ENCODE measurements at places on chromosomes 6 and 20.

DNA sequence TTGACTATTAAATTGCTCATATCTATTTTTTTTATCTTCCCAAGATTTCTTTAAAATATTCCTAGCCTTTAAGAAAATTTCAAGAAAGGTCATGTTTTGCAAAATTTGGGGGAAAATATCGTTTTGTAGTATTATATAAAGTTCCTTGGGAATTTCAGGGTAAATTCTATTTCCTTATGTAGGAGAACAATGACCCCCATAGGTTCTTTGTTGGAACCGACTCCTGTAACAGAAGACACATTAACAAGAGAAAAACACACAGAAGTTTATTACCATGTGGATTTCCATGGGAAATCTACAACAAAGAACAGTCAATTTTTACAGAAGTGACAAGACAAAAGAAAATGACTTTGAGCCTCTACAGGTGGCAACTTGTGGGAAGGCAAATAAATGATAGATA, 68.1 kb downstream of the ADGB start:
- no peak for DNase-seq

DNA sequence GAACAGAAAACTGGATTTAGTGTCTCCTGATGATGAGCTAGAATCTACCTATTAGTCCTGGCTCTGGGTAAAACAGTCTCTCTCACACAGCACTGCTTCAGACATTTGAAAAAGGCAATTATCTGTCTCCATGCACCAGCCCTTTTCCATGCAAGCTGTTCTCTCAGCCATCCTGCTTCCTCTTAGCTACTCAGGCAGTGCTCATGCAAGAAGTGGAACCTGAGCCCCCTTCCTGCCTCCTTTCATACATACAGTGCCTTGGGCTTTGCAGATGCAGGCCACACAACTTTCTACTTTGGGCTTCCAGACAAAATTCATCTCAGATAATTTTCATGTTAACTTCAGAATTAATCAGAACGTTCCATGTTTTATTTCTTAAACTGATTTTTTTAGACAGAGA, 151.3 kb downstream of the RALGAPA2 start:
- no peak for DNase-seq

GRCh38 chr20:38970302-38970701, 8.2 kb downstream of the DHX35 start:
- no peak for DNase-seq

GRCh38 chr20:32510120-32510600, 75.0 kb downstream of the NOL4L start:
- peak; percentile 24 for DNase-seq

GRCh38 chr6:16562498-16562897, 198.8 kb downstream of the ATXN1 start:
- DNase-seq: no peak

DNA sequence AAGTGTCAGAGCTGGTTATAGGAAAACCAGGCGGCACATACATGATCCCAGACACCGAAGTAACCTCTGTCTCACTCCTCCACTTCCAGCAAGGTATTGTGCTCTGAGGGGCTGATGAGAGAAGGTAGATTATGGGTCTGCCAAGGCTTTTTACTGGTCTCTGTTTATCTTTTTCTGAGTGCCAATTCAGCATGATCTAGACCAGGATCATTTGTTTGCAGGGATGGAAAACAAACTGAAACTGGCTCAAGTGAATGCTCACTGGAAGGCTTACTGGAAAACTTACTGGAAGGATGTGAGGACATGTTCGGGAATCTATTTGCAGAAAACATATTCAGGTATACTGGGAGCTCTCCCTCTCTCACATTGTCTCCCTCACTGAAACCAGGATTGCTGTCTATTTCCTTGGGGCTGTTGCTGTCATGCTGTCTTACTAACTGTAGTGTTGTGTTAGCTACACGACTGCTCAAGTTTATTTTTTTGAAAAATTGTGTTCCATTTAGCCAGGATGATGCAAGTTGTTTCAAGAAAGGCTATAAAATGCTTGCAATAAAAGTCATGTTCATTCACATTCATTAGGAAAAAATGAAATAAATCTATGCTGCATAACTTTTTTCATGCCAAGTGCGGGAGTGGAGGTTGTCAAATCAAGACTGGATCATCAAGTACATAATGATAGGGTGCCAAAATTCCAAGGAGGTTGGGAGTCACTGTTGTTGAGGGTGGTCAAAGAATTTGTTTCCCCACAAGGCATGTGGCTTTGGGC, 37.0 kb downstream of the KLHL31 start:
- no peak for DNase-seq

- DNase-seq: no peak
Observed at GRCh38 chr6:39918831-39919230, 15.4 kb downstream of the MOCS1 start.

- no peak for DNase-seq
Observed at GRCh38 chr6:135161411-135162395, 19.4 kb upstream of the MYB start.

DNA sequence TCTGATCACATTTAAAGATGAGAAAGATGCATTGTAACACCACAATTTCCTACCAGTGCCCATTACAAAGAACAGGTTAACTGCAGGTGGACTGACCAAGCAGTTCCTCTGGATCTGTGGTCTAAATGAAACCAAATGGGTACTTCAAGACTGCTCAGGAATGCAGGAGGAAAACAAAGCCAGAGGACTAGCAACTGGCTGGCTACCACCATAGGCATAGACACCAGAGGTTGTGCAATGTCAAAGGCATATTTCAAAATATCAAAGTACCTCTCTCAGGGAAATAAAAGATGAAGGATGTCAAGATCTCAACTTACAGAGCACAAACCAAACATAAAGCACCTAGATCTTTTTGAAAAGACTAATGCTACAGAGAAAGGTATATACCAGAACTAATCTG, 65.5 kb downstream of the GMDS start:
- DNase-seq: no peak

DNA sequence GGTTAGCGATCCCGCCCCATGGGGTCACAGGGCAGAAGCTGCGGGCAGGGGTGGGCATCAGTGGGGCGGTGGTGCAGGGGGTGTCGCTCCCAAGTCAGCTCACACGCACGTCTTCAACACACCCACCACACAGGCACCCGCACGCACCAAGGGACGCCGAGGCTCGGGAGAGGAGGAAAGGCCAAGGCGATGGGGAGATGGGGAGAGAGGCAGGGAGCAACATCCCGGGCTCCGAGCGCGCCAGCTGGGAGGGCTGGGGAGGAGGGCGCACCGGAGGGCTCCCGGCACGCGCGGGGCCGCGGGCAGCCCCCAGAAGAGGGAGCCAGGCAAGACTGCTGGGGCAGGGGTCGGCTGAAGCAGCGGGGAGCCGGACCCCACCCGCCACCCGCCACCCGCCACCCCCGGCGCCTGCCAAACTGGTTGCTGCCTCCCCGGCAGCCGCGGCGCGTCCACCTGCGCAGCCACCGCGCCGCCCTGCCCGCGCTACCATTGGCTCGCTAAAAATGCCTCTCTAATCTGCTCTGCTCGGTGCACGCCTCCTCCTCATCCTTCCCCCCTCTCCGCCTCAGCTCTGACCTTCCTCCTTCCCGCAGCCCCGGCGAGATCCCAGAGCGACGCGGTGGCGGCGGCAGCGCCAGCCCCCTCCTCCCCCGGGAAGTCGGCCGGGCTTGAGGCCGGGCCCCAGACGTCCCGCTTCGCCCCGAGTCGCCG, at the start of gene PACSIN1:
TSS of gene PACSIN1 (plus strand) at position 546 of the 711 bp plus-strand sequence. CDS start 60,230 bp downstream, outside the sequence.
- peak; percentile 22 for DNase-seq

DNA sequence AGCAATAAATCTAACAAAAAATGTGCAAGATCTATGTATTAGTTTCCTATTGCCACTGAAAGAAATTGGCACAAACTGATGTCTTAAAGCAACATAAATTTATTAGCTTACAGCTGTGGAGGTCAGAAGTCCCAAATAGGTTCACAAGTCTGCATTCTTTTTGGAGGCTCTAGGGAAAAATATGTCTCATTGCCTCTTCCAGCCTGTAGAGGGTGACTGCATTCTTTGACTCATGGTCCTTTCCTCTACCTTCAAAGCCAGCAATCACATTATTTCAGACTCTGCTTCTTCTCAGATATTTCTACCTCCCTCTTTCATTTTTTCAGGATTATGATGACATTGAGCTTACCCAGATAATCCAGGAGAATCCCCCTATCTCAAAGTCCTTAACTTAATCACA, 1531.1 kb downstream of the KHDRBS2 start:
- DNase-seq: no peak

DNA sequence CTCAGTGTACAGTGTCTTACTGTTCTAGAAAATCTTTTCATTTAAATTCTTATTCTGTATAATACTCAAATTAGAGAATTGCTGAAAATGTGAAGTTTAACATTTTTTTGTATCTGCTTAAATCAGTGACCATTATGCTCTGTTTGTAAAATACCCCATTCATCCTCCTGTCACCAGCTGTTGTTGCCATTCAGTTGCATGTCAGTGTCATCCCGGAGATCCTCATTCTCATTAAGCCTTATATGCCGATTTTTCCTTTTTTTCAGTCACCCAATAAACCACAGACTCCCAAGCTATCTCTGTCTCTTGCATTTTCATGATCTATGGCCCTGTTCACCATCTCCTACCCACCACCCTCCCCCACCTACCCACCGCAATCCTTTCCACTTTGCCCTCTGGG, 20.4 kb downstream of the GTF2H5 start:
- DNase-seq: no peak

GRCh38 chr6:125792680-125793079, 1.9 kb downstream of the NCOA7 start:
- no peak for DNase-seq

DNA sequence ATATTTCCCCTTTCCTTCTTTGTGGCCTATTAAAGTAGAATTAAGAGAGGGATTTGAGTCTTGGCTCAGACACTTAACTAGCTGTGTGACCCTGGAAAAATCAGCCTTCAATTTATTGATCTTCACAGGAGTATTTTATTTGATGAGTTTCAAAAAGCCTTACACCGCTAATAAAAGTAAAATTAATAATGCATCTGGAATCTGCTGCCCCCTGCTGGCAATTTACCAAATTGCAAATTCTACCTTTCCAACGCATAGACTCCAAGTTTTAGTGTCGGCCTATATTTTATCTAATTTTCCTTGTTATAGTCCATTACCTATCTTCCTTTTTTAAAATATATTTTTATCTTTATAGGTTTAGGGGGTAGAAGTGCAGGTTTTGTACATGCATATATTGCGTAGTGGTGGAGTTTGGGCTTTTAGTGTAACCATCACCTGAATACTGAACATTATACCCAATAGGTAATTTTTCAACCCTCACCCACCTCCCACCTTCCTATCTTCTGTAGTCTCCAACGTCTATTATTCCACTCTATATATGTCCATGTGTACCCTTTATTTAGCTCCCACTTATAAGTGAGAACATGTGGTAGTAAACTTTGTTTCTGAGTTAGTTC, 46.3 kb downstream of the GOPC start:
- DNase-seq: peak; percentile 67

GRCh38 chr20:5222919-5223634, 93.7 kb downstream of the PROKR2 start:
- DNase-seq: peak; percentile 66

DNA sequence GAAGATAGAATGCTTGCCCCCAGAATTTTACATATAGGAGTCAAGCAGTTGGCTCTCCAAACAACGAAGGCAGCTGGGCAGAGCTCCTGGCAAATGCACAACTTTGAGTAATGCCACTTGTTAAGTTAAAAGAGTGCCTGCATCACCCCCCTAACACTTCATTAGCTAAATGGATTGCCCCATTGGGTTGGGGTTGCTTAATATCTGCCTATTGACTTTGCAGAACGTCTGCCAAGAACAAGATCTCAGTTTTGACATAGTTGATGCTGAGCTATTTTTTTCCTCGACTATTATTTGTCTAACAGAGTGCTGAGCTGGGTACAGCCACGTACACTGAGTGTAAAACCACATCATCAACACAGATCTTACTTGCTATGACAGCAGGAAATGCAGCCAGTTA, 12.1 kb downstream of the ANKRD60 start:
- no peak for DNase-seq

DNA sequence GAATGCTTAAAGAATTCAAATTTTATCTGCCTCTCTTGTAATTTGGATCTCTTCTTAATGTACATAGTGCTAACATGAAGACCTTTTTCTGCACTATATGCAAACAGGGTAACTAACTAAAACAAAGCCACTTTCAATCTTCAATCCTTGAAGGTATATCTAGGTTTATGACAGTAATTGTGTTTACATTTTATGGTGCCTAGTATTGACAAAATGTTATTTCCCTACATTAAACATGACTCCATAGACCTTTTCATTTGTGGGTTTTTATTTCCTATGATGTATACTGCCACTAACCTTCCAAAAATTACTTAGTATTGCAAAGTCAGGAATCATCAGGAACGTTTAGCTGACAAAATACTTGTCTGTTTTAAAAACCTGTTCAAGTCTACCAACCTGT, 95.9 kb downstream of the B3GAT2 start:
- no peak for DNase-seq

DNA sequence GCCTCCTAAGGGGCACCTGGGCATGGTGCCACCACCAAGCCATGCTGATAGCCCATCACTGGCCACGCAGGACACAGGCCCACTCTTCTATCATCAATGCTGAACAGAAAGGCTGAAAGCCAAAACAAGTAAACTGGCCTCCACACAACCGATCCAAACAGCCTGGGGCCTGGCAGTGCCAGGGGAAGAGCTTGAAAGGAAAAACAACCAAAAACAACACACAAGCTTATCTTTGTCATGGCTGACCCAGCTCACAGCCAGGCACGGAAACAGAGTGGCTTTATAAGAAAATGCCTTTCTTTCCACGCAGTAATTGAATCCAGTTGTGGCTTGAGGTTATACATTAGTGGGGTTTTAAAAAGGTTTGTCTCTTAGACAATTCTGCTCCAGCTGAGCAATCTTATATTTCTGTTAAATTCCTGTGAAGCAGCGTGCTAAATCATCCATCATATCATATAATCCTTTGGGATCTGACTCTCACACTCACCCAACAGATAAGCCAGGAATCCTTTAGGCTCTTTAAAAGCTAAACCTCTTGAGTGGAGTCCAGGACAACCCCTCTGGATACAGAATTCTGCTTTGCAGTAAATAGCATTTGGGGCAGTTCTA, 65.4 kb upstream of the SLC22A16 start:
- no peak for DNase-seq
